Stimulated activated CD4-positive, alpha-beta T cell treated with anti-CD3 and anti-CD28 coated beads, TNF-alpha, amount 100 ng/mL, for 1 hour (primary cell): ENCODE measurements at places on chromosomes 2 and 18.

DNA sequence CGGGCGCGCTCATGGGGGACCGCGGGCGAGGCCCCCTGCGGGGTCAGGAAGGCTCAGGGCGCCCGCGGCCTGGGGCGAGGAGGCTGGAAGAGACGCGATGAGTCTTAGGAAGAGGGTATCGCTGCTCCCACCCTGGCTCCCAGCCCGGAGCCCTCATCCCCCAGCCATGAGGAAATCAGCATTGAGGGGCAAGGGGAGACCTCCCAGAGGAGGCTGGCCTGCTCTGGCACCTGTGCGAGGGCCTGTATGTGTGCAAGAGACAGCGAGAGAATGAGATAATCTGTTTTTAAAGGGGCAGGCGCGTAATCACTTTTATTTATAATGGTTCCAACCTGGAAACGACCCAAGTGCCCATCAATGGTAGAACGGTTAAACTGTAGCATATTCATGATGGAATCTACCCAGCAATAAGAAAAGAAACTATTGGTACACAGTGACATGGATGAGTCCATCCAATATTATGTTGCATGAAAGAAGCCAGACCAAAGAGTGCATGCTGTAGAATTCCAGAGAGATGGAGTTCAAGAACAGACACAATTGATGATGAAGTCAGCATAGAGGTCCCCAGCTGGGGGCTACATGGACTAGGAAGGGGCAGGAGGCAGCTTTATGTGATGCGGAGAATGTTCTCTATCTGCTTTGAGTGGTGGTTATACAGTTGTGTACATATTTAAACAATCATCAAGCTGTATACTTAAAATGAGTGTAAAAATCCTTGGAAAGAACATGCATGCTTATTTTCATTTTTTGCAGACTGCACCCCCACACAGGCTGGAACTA lies 14.4 kb downstream of the FBXO41 start:
- DNase-seq, result no peak

- no peak for DNase-seq
These were observed 94.5 kb downstream of the SNTG2 start for GRCh38 chr2:1045109-1045508.

DNA sequence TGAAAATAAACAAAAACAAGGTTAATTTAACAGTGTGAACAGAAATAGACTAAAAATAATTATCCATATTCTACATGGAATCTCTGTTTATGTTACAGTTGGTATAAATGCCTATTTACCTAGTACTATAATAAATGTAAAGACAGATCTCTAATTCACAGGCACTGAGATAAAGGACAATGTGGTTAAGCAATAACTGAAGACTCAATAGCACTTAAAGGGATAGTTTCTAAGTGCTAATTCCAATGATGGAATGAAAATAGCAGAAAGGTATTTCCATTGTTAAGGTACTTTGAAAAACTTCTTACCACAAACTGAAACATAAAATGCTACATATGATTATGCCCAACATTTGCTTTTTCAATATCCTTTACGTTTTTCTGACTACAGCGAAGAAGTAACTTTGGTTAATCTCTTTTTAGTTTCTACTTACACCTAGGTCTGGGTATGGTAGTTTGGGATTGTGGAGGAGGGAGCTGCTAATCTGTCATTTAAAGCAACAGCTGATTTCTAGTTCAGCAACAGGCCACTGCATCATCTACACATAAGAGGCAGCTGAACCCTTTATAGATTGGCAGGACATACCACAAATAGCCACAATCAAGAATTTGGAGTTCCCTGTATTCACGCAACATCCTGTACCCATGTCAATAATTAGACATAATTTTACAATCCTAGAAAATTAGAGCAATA lies 27.2 kb downstream of the MAP4K3 start:
- DNase-seq, result no peak

DNA sequence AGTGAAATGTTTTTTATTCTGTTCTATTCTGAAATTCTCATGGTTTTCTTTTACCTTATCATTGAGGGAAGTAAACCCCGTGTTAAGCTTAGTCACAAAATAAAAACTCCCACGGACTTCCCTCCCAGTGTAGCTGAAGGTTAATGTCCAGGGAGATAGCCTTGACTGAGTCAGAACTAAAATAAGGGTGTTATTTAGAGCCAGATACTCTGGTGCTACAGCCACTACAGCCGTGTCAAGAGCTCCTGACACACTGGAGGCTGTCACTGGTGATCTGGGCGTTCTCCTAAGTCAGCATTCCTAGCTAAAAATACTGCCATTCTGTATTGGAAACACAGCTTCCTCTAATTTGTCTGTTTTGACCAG lies 82.0 kb upstream of the RANBP2 start:
- no peak for DNase-seq

- no peak for DNase-seq
These were observed 98.4 kb upstream of the TANK start for GRCh38 chr2:161061786-161062185.

- no peak for DNase-seq
These were observed 46.4 kb downstream of the GRB14 start for GRCh38 chr2:164574931-164575330.

DNA sequence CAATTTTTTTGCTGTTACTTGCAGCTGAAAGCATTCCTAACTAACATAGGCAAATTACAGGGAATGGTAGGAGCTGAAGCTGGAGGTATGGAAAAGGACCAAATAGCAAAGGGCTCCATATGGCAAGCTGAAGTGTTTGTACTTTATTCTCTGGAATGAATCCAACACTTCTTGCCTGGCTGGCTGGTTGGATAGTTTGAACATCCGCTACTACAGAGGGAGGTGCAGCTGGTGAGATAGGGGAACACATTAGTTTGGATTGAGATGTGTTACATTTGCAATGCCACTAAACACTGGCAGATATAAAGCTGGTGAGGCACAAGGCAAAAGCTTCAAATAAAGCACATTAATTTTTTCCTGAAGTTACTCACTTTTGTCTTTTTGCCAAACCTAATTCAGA lies 291.5 kb downstream of the SP3 start:
- no peak for DNase-seq

DNA sequence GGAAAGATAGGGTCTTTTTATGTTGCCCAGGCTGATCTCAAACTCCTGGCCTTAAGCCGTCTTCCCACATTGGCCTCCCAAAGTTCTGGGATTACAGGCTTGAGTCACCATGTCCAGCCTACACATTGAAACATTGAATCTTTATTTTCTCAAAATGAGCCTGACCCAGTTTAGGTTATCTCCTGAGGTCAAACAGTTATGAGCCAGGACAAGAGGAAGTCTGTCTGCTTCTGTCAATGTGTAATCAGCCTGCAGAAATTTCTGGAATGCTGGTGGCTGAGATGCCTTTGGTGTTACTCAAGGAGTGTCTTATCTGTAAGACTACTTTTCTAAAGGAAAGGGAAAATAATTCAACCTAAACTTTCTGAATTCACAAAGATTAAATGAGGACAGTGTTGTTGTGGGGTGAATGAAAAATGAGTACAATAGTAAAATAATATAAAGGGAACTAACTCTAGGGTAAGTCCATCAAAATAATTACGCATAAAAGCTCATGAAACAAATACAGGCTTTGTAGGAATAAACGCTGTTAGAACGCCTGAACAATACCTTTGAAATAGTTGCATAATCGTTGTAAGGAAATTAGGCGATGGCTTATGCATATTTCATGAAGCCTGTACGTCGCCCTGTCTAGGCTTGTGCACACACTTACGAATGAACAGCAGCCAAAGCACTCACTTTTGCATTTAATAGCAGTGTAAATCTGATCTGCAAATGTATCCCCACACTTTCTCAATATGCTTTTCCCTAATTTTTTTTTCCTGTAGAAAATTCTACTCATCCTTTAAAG lies 260.8 kb downstream of the RDH14 start:
- DNase-seq, result no peak
